ENCODE measurements at places on chromosomes 3 and 15. TPM values are rescaled to one million over a fixed set of nuclear protein-coding genes. Genes with fewer than 3 reads are reported as not detected.

CCNB2 gene
- 0.44 TPM for polyA plus RNA-seq

CAND2 gene
- polyA plus RNA-seq, result 1.1 TPM

RPP25 gene
- 3.4 TPM for polyA plus RNA-seq

GP5 gene
- polyA plus RNA-seq, result not detected

FAM43A gene
- polyA plus RNA-seq, result 21.4 TPM

UPK1B gene
- polyA plus RNA-seq, result 2.1 TPM

MYLK gene
- polyA plus RNA-seq, result 33.0 TPM

CEP97 gene
- polyA plus RNA-seq, result 0.72 TPM

CAMK1 gene
- polyA plus RNA-seq, result 13.4 TPM

PRR23A gene
- polyA plus RNA-seq, result not detected

FSIP1 gene
- not detected for polyA plus RNA-seq
